Mucosa of gallbladder (tissue), 1 donor: ENCODE measurements at places on chromosomes 16 and 17. TPM values are rescaled to one million over a fixed set of nuclear protein-coding genes. Genes with fewer than 3 reads are reported as not detected.

GRCh38 chr16:85208181-85208580, 95.9 kb upstream of the CIBAR2 start:
- DNase-seq, result no peak

DNA sequence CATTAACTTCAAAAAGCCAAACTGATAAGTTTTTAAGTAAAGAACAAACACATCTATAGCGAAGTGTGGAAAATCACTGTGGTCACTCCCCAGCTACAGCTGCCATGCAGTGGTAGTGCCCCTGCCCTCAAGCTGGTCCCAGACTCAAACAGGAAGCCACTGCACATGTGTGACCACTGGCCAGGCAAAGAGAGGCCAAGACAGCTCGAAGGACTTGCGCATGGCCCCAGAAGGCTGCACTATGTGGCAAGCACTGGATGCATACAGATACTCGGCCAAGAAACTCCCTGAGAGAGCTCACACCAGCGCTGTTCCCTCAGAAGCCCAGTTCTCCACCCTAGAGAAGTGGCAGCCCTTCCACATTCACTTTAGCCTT, 82.4 kb downstream of the ANKRD11 start:
- DNase-seq, result no peak

DNA sequence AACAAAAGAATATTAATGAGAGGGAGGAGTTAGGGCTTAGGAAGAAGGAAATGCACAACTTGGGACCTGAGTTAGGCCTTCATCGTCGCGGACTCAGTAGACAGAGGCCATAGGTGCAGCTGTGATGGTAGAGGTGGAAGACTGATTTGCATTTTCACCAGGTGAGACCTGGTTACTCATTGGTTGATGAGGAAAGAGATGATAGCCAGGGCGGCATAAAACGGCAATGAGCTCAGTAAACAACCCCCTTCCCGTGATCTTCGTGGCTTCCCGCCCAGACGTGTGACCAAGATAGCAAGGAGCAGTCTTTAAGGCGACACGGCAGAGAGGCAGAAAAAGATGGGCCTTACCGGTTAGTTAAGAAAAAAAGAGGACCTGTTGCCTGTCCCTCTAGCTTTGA, at the start of gene TMC5:
Gene TMC5, plus strand, starts transcription at position 244 of the 400 bp plus-strand sequence. CDS start 22,156 bp downstream, outside the sequence.
- DNase-seq, result peak; percentile 86

DNA sequence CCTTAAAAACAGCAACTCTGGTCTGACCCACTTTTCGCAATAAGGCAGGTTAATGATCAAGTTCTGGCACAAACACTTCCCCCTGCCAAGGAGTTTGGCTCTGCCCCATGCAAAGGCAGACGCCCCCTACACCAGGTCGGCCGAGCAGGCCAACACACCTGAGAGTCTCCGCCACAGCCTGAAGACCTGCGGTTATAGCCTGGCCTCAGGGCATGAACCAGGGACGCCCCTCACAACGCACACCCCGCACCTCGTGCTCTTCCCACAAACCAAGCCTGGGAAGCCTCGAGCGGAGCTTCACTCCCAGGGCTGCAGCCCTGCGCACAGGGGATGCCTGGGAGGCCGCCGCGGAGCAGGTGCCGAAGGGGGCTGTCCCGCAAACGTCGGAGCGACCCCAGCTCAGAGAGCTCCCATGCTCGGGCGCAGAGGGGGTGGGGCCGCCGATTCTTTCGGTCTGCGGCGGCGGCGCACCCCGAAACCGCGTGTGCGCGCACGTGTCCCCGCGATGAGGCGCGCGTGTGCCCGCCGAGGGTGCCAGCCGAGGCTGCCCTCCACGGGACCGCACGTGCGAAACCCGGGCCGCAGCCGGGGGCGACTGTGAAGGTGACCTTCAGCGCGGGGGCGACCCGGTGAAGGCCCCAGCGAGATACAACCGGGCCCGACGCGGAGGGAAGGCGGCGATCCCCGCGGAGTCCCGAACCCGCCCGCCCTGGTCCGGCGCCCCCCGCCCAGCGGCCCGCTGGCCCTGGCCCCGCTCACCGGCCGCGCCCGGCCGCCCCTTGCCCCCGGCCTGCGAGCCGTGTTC, 559 bp downstream of the CLUH start:
- DNase-seq, result no peak

DNA sequence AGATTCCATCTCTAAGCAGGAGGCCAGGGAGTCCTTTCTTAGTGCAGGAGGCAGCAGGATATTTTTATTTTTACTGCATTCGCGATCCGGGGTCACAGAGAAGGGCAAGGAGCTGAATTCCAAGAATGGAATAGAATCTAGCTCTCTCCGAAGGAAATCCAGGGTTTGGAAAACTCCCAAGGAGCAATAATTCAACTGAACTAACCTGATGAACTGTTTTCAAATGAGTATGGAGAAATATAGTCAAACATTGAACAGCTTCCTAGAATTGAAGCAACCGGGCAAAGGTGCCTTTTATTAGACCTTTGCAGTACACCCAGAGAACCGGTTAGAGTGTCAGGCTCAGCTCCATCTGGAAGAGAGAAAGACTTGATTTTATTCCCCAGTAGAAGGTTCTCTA, 120.7 kb upstream of the MAF start:
- no peak for DNase-seq

- no peak for DNase-seq
These were observed 140.2 kb upstream of the NOL11 start for GRCh38 chr17:67577429-67578141.

- DNase-seq, result no peak
These were observed 5.0 kb upstream of the CACNG5 start for GRCh38 chr17:66829883-66830282.

- no peak for DNase-seq
These were observed 3.4 kb upstream of the PSMC5 start for GRCh38 chr17:63823659-63824331.

GRCh38 chr16:50182441-50182840, 29.3 kb downstream of the TENT4B start:
- no peak for DNase-seq

GRCh38 chr17:56045872-56046271, 107.4 kb upstream of the ANKFN1 start:
- DNase-seq, result no peak

DNA sequence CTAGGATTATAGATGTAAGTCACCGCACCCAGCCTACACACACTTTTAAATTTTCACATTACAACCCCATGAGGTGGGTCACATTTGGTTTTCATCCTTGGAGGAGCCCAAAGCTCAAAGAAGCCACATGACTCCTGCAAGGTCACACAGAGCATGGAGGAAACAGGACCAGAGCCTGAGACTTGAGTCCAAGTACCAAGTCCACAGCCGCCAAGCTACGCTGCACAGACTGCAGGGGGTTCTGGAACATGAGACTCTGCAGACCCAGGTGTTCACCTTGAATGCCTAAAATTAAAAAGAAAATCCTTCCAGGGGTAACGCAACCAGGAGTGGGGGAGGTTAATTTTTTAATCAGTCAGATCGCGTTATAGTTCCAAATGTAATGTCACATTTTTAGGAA, 150.2 kb downstream of the ZFHX3 start:
- no peak for DNase-seq

- no peak for DNase-seq
These were observed 74.7 kb downstream of the CHD9 start for GRCh38 chr16:53129281-53130158.

- DNase-seq, result no peak
These were observed 26.2 kb downstream of the SLC39A11 start for GRCh38 chr17:73066148-73066884.

DNA sequence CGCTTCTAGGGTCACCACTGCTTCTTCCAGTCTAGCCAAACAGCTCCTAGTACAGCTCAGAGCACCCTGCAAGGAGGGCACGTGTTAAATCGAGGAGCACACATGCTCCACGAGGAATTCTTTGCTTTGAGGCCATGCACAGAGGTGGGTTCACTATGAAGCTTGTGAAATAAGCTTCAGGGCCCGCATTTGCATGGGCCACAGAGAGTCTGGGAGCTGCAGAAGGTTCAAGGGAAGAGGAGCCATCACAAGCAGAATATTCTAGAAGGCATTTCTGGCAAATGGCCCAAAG, 55.3 kb downstream of the MYH13 start:
- DNase-seq, result no peak

DNA sequence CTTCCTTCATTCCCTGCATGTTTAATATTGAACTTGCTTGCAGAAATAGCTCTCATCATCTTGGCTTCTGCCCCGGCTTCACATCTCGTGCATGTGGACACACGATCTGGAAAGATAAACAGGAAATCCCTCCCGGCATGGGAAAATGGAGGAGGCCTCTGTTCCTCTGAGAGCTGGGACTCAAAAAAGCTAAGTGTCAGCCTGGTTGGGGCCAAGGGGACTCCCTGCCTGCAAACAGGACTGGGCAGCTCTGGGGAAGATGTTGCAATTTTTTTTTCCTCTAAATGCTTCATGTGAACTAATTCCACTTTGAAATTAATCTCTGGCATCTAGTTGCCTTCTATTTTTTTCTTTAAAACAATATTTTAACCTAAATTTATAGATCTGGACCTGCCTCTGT, 24.8 kb downstream of the ITPRIPL2 start:
- DNase-seq, result peak; percentile 75

DNA sequence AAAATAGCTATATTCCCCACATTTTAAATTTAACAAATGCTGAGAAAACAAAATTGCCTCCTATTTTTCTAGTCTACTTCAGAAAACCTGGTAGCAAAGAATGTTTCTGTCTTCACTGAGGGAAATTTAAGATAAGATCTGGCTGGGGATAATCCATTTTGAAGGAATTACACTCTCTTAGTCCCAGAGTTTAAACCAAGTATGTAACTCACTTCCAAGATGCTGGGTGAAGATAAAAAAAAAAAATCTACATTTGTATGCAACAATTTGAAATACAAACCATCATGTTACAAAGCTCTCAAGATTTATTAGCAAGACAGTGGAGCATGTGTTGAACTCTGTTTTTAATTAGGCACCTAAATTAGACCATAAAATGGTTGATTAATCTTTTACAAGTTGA, 5.7 kb downstream of the HS3ST3B1 start:
- DNase-seq, result no peak

GRCh38 chr16:87043231-87044031, 273.8 kb downstream of the C16orf95 start:
- no peak for DNase-seq

GRCh38 chr17:31596382-31597323, 205.2 kb downstream of the RAB11FIP4 start:
- peak; percentile 70 for DNase-seq

DNA sequence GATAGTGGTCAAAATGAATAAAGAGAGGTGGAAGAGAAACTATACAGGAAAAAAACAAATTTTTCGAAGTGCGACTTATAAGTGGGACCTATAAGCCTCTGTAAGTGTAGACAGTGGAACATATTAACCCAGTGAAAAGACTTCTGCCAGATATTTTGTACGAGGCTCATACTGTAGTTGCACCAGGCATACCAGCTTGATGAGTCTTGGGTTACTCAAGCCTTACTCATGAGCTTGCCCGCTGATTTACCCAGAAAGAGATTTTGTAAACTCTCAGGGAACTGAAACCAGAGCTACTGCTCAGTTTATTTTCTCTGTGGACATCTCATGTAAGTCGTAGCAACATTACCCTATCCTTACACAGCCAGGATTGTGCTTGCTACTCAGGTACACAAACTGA, 708.0 kb upstream of the SOX9 start:
- DNase-seq, result no peak

GRCh38 chr17:9929871-9930270, 24.8 kb upstream of the RCVRN start:
- DNase-seq, result no peak

GRCh38 chr17:80008383-80008840, 27.3 kb downstream of the TBC1D16 start:
- DNase-seq, result peak; percentile 87

DNA sequence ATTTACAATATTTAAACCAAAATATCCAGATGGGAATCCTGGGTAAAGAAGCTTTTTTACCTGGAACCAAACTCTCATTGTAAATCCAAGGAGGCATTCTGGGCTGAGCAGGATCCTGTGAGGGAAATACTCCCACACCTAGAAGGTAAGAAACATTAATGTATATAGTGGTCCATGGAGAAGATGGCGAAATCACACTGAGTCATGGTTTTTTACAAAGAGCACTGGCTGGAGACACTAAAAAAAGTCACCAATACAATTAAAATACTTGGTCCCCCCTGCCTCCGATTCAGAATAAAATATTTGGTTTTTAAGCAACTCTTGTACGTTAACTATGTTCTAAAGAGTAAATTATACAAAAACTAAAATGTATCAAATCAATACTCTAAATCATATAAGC, 32.9 kb downstream of the SYNRG start:
- no peak for DNase-seq

GRCh38 chr17:58052945-58053715, 30.1 kb upstream of the DYNLL2 start:
- DNase-seq, result no peak

DNA sequence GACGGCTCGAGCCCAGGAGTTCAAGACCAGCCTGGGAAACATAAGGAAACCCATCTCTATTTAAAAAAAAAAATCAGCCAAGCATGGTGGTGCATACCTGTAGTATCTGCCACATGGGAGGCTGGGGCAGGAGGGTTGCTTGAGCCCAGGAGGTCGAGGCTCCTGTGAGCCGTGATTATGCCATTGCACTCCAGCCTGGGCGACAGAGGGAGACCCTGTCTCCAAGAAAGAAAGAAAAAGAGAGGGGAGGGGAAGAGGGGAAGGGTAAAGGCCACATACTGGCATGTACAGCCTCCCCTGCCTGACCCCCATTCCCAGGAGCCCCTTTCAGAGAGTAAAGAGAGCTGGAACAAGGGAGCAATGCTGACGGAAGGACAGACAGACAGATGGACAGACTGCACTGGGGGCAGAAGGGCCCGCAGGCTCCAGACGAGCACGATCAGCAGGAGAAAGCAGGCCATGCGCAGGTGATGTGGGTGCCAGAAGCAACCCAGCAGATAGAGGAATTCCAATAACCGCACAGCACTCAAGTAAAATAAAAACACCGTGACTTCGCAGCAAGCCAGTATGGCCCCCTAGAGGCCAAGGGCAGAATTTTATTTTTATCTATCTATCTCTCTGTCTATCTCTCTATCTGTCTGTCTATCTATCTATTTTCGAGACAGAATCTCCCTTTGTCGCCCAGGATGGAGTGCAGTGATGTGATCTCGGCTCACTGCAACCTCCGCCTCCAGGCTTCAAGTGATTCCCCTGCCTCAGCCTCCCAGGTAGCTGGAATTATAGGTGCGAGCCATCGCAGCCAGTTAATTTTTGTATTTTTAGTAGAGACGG, 27.1 kb upstream of the SNN start:
- peak; percentile 60 for DNase-seq

GRCh38 chr17:55237841-55238178, 26.9 kb upstream of the HLF start:
- no peak for DNase-seq

- DNase-seq, result no peak
These were observed 91.0 kb downstream of the WSCD1 start for GRCh38 chr17:6160911-6161855.

- DNase-seq, result no peak
These were observed 6.8 kb upstream of the ANKS4B start for GRCh38 chr16:21226749-21227148.

Gene C16orf95
- total RNA-seq, result 2.2 TPM

Gene GRIN2A
- 62.8 TPM for total RNA-seq

Gene CACNG3
- not detected for total RNA-seq

Gene OTOA
- total RNA-seq, result 0.46 TPM

Gene FBRS
- 84.9 TPM for total RNA-seq

Gene CALB2
- 0.81 TPM for total RNA-seq

Gene CRYBA1
- total RNA-seq, result not detected

Gene MMP28
- total RNA-seq, result 32.8 TPM

Gene NPIPA3
- 2.3 TPM for total RNA-seq

Gene ZPBP2
- not detected for total RNA-seq

Gene POLR3E
- 43.7 TPM for total RNA-seq

Gene RND2
- total RNA-seq, result 2.8 TPM

Gene ITGAD
- total RNA-seq, result 0.09 TPM

Gene KRTAP3-1
- not detected for total RNA-seq

Gene COG7
- total RNA-seq, result 27.4 TPM

Gene C17orf113
- total RNA-seq, result 1.6 TPM

Gene CHST5
- total RNA-seq, result 0.63 TPM

Gene KIF19
- 0.32 TPM for total RNA-seq

Gene PRR29
- total RNA-seq, result 0.26 TPM

Gene SLC38A7
- total RNA-seq, result 19.7 TPM
